D341Med (cell line): ENCODE measurements at places on chromosomes 2 and 18.

DNA sequence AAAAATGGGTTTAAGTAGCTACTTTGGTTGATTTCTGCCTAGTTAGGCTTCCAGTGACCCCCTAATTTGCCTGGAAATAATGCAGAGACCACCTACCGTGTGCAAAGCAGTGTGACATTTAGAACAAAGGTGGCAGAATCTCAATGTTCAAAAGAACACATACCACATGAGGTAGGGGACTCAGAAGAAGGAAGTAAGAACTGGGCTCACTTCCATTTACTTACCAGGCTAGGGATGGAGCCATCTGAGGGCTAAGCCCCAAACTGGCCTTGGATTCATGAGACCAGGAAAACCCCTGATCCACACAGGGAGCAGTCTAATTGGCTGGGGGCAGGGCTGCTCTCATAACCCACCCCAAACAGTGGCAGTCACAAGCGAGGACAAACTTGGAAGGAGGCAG lies 190.7 kb downstream of the NCKAP5 start:
- DNase-seq, result no peak

- DNase-seq, result no peak
Observed at GRCh38 chr2:31014516-31014915, 123.7 kb downstream of the GALNT14 start.

DNA sequence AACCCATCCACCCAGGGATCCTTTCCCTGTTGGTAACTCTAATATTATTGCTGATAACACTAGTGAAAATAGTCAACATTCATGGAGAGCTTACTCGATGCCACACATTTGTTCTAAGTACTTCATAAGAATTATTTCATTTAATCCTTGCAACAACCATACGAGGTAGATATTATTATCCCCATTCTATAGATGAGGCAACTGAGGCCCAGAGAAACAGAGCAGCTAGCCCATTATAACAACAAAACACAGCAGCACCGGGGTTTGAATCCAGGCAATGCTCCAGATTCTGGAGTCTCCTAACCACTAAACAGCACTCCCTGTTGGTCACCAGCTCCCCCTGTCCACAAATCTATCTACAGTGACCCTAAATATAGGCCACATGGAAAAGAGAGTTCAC lies 90.4 kb upstream of the PKDCC start:
- DNase-seq, result no peak

GRCh38 chr2:127007652-127008051 lies 99.3 kb downstream of the BIN1 start:
- DNase-seq, result no peak

GRCh38 chr18:64271246-64271645 lies 122.4 kb upstream of the LINC00305 start:
- DNase-seq, result no peak

- no peak for DNase-seq
Observed at GRCh38 chr18:67726882-67727281, 210.4 kb upstream of the DSEL start.

- no peak for DNase-seq
Observed at GRCh38 chr2:239161711-239162140, 239.1 kb downstream of the HDAC4 start.

- DNase-seq, result no peak
Observed at GRCh38 chr2:233462826-233463470, 103.6 kb downstream of the USP40 start.

- DNase-seq, result no peak
Observed at GRCh38 chr2:3449086-3449485, 69.6 kb downstream of the TRAPPC12 start.

DNA sequence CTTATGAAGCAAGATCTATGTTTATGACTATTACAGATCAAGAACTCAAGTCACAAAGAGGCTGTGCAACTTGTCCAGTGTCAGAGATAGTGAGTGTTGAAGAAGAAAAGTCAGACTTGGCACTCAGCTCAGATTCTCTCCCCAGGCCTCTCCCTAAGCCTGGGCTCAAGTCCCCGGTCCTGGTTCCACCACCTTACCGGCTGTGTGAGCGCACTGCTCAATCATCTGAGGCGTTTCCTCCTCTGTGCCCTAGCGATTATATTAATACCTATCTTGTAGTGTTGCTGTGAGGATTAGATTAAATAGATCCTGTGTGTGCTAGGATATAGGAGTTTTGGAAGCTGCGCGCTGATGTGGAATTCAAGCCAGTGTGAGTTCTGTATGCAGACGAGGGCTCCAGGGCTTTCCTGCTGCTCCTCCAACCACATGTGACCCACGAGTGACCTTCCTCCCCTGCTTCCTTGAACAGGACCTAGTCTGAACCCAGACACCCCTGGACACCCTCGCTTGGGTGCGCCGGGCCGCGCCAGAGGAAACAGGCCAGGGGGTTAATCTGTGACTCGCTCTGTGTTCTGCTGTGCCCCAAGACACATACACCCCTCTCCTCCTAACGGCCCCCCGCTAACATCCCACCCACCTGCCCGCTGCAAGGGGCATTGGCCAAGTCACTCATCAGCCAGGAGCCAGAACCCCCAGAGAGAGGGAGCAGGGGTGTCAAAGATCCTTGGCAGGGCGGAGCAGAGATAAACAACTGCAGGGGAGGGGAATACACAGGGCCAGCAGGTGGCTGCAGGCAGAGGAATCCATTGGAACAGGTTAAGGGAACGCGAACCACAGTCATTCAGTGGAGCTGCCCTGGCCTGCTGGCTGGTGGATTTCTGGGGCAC lies 38.3 kb downstream of the TNS1 start:
- DNase-seq, result no peak

GRCh38 chr2:134384131-134384530 lies 130.3 kb downstream of the MGAT5 start:
- DNase-seq, result no peak

DNA sequence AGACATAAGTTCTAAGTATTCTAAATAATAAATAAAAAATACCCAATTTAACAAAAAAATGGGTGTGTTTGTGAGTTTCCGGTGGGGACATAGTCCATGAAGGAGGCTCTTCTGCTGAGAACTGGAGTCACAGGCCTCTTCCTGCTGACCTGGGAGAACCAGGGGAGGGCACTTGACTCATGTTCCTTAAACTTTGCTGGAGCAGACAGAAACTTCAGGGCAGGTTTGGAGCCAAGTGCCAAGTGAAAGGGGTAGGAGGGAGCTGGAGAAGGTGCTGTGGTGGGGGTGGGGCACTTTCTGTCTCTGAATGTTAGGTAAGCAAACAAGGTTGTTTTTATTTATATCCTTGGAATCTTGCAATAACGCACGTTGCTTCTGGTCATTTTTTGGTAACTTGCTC lies 78.8 kb upstream of the TTN start:
- no peak for DNase-seq

DNA sequence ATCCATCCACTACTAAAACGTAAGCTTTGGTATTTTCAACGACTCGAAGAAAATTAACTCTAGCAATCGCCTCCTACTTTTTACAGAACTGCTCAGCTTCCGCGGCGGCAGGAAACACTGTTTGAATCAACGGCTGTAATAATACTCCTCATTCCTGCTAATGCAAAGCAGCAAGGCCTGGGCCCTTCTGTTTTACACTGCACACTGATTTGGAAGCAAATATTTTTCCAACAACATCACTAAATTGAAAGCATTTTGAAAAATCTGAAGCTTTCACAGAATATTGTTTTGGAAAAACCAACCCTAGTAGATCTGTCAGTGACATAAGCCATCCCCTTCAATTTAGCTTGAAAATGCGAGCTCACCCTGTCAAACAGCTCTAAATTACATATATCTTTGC lies 261.2 kb downstream of the TXNL1 start:
- DNase-seq, result no peak

DNA sequence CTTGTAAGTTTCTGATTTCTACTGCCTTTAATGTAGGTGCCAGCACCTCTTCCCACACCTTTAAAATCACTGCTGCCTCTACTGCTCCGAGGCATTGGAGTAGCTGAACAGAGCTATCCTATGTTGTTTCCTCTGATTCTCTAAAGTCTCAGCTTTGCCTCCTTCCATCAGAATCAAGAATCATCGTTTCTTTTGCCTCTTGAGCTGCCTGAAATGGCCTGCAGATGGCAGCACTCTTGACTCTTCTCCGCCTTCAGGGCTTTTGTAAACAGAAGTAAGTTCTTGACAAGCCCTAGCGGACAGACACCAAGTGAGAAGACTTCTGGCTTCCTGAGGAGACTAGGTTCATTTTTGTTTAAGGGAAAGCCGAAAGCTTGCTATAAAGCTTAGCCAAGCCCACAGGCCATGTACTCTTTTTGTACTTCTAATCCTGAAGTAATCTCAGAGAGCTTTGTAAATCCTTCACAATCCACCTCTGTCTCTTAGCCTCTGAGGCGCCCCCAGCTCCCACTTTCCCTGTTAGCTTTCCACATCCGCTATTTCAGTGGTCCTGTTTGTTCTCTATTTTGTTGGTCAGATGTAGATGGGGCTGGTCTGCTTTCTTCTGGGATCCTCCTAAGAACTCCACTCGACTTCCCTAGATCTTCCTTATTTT lies 48.4 kb downstream of the GTF3C3 start:
- DNase-seq, result peak; percentile 63

- DNase-seq, result no peak
Observed at GRCh38 chr2:128505150-128505490, 186.5 kb upstream of the HS6ST1 start.

DNA sequence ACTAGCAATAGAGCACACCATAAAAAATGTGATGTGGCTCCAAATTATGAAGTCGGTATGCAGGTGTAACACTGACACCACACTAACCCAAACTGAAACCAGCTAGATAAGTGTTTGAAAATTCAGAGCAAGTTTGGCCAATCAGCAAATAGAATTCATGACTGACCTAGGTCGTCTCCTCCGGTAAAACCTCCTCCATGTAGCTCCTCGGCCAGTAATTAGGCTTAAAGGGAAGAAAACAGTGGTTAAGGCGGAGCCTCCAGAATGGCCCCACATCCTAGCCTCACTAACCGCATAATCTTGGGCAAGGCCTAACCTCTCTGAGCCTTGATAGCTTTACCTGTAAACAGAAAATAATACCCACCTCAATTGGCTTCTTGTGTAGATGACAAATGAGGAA lies 30.1 kb downstream of the C1D start:
- no peak for DNase-seq

- peak; percentile 7 for DNase-seq
Observed at GRCh38 chr2:219280651-219281050, 1.5 kb downstream of the DNAJB2 start.

- DNase-seq, result no peak
Observed at GRCh38 chr2:145815933-145816332, 1296.0 kb upstream of the ZEB2 start.

DNA sequence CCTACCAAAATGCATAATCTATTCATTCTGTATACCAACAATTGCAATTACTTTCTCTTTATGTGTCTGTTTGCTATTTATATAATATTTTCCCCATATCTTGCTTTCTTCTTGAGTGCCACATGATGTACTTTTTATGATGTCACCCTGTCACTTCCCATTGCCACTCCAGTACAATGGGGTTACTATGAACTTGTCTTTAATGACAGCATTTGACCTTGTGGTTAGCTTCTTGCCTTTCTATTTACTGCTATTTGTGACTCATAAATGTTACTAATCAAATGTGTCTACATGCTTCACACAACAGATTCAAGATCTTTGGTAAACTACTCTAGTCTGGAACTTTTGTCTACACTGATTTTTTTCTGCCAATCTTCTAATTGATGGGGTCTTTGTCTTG lies 486.3 kb downstream of the NR4A2 start:
- no peak for DNase-seq

- no peak for DNase-seq
Observed at GRCh38 chr2:235096447-235096846, 144.6 kb downstream of the SH3BP4 start.

GRCh38 chr18:48902023-48902855 lies 48.5 kb downstream of the SMAD7 start:
- no peak for DNase-seq

DNA sequence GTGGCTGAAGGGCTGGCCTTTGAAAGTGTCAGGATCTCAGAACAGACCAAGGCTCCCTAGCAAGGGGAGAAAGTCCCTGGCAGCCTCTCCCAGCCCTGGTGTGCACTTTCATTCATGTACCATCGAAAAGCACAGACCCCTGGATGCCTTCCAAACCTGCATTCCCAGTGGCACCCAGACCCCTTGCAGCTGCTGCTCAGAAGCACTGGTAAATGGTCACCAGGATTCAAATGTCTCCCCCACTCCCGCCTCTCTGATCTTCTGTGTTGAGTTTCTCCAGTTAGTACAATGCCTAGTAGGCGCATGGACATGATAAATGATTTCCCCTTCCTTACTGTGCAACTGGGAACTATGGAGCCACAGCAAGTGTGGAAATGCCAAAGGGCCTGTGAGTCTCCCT lies 180.0 kb downstream of the GLI2 start:
- no peak for DNase-seq

DNA sequence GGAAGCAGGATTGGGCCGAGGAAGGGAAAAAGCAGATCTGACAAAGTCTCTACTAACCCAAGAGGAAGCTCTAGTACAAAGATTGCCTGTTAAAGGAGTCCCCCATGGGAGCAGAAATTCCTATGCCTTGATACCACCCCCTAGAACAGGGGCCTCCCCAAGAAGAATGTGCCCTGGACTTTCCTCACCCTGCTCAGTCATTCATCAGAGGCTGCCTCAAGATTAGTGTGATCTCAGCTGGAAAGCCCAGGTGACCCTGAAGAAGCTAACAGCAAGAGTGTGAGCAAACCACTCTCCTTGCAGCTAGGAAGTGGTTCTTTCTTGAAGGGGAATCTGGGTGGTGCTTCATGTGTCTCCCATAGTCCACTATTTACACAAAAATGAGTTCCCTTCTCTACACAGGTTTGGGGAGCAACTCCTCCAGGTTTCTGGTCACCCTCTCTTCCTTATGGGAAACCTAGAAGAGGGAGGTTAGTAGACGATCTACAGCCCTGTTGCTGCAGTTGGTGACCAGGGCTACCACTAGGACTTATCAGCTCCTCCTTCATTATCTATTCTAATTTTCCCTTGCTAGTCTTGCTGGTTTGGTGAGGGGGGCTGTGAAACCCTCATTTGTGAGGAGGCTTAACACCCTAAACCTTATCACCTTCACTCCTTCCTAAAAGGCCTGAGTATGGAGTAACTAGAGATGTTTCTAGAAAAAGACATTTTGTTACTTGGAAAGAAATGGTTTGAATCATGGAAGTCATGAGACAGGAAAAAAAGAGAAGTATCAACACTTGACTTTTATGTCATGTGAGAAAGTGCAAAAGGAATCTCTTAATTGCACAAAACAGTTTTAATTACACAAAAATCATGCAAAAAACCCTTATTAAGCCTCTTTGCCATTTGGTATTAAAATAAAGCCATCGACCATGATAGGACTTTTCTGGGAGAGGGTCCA lies 2.9 kb upstream of the WDR7 start:
- no peak for DNase-seq

DNA sequence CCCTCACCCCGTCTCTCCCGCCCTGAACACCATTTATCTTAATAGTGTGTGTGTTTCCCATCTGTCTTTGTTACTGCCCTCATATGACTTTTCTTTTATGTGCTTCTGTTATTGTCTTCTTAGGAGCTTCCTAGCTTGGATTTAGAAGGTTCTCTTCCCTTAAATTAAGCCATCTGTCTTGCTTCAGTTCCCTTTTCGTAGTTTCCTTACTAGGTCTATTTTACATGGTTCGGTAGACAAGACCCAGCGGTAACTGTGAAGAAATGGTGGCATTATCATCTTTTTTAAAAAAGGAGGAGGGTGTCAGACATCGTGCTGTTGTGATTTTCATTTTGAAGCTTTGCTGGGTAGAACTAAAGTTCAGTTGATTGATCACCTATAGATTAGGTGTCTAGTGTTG lies 10.3 kb downstream of the NCK2 start:
- no peak for DNase-seq
